ENCODE measurements at places on chromosomes 4 and X.

GRCh38 chr4:66602622-66603021 is 932.3 kb upstream of the EPHA5 start:
- DNase-seq, result no peak

- peak; percentile 28 for DNase-seq
These were observed 350.9 kb downstream of the RPA4 start for GRCh38 chrX:97234471-97235081.

- no peak for DNase-seq
These were observed 35.6 kb downstream of the RAB40A start for GRCh38 chrX:103483720-103484119.

GRCh38 chrX:109936114-109936513 is 66.8 kb upstream of the TMEM164 start:
- no peak for DNase-seq

DNA sequence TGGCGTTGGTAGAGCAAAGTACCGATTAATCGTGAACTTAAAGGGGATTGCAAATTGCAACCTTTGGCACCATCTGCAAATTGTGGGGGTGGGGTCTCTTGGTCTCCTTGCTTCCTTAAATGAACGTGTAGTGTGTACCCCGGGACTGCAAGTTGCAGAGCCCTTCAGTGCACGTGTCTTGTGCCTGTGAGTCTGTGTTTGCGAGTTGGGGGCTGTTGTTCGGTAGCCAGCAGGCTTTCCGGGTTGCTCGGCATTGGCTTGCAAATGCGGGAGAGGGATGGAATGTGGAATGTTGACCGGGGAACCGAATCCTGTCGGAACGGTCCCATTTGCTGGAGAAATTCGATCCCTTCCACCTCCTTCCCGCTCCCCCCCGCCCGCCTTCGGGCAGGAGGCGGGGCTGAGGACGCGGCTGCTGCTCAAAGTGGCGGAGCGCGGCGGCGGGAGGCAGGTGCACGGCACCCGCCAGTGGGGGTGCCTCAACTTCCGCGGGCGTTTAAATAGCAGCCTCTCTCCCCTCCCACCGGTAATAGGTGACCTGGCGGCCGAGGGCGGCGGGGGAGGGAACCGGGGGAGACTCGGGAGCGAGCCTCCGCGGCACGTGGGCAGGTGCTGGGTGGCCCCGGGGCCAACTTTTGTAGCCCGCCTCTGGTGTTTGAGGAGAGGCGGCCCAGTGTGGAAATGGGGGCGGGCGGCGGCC is 1.5 kb downstream of the JADE1 start:
- DNase-seq, result peak; percentile 84

GRCh38 chr4:140718241-140718952 is 37.8 kb downstream of the TBC1D9 start:
- no peak for DNase-seq

DNA sequence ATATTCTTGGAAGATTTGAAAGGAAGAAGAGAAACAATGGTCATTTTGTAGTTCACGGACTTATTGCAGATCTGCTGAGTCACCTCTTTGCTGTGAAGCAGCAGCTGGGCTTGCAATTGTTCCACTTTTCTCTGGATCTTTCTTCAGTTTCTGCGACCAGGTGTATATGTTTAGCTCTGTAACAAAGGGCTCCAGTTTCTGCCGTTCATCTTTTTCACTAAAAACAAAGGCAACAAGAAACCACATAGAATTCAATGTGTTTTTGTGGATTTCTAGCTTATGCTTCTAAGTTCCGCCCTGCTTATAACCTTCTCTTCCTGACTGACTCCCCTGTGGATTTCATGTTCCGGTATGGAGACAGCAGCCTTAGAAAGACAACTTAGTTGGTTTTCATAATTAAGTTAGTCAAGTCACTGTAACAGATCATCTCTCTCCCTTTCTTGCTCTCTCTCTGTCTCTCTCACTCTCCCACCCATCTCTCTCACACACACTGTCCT is 121.6 kb upstream of the EPHA5 start:
- DNase-seq, result no peak

DNA sequence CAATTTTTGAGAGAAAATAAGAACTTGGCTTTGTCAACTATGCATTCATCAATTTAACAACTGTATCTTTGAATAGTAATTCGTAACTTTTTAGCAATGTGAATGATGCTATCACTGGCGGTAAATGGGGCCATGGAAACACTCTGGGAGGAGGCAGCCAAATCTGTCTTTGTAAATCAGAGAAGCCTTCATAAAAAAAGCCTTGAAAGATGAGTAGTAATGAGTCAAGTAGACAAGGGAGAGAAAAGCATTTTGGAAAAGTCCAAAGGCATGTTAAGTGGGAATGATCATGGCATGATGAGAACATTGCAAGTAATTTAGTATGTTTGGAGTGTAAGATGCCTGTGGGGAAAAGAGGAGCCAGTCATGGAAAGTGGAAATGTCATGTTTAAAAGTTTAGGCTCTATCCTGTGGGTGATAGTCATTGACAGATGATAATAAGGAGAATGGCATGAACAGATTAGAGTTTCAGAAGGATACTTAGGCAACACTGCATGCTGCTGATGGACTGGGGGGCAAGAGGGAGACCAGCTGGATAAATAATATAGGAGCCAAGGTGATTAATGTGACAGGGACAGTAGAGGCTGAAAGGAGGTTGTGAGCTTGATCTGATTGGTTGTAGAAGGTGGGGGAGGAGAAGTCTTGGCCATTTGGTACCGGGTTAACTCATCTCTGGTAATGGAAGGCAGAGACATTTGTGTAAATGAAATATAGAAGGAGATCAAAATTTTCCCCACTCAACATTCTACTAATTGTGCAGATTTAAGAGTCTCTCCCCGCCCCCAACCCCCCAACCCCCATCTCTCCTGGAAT is 16.3 kb downstream of the SPRY1 start:
- no peak for DNase-seq

DNA sequence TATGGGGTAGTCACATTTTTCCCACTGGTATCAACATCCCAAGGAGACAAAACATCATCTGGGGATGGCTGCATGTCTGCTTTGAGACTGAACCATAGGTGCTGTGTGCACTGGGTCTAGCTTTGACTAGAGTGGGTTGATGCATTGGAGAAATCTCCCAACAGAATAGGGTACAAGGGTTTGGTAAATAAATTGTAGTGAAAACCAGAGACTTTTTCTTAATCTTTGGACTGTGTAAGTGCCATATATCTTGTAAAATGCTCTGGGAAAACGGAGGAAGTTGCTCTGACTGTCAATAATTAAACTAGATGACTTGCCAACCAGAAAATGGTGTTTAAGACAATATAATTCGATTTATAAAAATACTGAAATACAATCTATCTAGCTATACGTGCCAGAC is 1064.0 kb upstream of the SLIT2 start:
- DNase-seq, result no peak

GRCh38 chrX:44012484-44013096 is 39.4 kb upstream of the NDP start:
- DNase-seq, result no peak

DNA sequence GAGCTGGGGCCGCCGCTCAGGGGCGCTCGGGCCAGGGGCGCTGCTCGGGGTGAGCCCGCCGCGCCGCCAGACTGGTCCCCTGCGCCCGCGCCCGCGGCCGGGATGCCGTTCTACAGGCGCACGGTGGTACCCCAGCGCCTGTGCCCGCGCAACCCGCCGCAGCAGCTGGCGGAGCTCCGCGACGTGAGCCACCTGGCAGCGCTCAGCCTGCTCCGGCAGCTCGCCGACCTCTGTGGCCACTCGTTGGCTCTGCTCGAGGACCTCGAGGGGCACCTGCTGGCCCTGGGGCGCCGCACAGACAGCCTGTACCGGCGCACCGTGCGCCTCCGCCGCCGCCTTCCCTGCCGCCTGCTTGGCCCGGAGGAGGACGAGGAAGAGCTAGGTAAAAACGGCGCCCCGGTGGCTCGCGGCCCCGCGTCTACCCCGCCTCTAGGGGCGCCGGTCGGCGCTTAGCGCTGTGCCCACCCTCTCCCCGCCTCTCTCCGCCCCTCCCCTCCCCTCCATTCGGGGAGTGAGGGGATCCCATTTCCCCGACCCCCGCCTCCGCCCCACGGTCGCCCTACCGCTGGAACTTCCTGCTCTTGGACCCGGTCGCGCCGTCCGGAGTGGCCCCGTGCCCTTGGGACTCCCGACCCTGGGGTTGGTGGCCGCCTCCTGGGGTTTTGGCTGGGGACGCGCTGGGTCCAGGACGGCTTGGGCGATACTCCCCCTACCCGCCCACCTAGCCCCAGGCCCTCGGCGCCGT is 513 bp downstream of the NHSL2 start:
- peak; percentile 1 for DNase-seq

DNA sequence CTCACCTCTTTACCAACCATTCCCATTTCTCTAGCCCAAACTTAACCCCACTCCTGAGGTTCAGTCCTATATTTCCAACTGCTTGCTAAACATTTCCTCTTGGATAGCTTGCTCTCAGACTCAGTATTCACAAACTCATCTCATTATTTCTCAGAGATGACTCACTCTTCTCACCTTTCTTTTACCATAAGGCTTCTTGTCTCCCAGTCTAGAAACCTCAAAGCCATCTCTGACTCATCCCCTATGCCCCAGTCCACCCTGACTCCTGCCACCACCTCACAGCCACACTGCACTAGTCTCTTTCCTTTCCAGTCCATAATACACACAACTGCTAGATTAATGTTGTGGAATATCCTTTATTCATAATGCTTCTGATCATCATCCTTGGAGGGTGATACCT is 4.8 kb downstream of the FRMPD3 start:
- no peak for DNase-seq

- no peak for DNase-seq
These were observed 123.5 kb downstream of the CAMK2D start for GRCh38 chr4:113637823-113638561.

GRCh38 chr4:185870366-185870765 is 58.4 kb upstream of the SORBS2 start:
- DNase-seq, result no peak

GRCh38 chr4:59222221-59222620 is 1977.9 kb upstream of the ADGRL3 start:
- DNase-seq, result no peak

GRCh38 chr4:26482508-26483462 is 7.5 kb downstream of the CCKAR start:
- no peak for DNase-seq

GRCh38 chr4:51842167-51842553 is 793 bp upstream of the DCUN1D4 start:
- no peak for DNase-seq

DNA sequence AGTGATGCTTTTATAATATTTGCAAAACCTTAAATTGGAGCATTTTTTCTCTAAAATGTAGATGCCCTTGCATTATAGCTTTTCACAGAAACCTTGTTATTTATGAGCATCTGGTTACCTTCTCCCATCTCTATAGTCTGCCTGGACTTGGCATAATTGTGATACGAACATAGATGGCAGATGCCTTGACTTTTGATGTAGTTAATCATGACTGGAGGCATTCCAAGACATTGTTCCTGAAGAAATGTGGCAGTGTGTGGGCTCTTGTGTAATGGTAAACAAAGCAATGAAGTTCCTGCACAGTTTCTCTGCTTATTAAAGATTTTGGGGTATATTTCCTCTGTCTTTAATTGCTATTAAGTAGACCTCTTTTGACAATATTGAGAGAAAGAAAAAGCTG is 500.1 kb downstream of the PCDH19 start:
- DNase-seq, result no peak

GRCh38 chr4:53361451-53361850 is 4.4 kb downstream of the SCFD2 start:
- DNase-seq, result no peak

DNA sequence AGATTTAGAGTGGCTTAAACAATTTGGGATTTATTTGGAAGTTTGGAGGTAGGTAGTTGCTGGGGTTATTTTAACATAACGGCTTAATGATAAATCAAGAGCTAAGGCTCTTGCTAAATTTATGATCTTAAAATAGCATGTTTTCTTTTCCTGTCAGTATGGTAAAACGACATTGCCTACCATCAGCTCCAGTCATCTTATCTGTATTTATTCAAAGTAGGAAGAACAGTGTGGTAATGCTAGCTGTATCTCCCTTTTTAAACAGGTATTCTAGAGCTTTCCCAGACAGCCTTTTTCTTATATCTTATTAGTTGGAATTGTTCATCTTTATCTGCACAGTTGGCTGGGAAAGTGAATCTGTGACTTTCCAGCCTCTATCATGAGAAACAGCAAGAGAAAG is 110.2 kb downstream of the SLC4A4 start:
- DNase-seq, result no peak

- no peak for DNase-seq
These were observed 246.7 kb downstream of the PALLD start for GRCh38 chr4:168743601-168744000.

GRCh38 chrX:112078606-112079005 is 4.0 kb downstream of the TRPC5 start:
- DNase-seq, result no peak

GRCh38 chrX:48540028-48540375 is 488 bp downstream of the TBC1D25 start:
- peak; percentile 73 for DNase-seq

DNA sequence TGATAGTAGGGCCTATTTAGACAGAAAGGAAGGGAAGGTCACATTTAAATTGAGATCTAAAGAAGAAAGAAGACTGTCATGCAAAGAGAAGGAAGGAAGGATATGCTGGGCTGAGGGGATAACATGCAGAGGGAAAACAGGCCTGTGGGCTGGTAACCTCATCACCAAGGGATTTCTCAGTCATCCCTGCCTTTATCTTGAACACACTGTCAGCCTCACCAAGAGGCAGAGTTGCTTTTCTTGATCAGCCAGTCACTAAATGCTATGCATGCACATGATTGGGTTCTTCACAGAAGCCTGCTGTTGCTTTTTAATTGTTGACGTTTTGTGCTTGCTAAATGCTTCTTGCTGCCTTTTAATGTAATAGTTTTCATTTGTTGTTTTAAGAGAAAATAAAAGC is 113.0 kb downstream of the ARHGAP24 start:
- DNase-seq, result no peak

DNA sequence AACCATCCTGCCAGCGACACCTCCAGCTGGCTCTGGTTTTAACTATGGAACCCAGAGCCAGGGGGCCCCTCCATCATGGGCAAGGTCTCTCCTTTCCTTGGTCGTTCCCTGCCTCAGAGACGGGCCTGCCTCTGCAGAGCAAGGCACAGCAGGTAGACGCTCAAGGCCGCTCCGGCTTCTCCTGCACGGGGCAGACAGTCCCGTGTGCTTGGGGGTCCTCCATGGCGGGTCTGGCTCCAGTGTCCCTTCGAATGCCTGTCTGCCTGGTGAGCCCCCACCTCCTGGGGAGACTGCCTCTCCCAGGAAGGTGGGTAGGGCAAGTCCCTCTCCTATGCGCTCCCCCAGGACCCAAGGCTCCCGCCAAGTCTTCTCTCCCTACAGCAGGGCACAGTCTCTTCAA is 71.5 kb downstream of the ACOX3 start:
- no peak for DNase-seq

DNA sequence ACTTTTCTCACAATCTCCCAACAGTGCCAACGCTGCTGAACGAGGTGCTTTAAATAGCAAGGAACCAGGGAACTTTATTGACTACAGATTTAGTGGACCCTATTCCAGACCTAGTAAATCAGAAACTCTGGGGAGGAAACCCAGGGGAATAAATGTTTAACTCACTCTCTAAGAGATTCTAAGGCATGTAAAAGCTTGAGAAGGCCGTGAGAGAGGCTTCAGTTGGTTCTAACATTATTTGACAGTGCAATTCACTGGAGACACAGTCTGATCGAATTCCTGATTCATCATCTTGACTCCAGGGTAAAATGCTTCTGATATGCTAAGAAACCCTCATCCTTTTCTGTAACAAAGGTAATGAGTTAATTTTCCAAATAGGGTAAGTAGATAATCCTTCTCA is 494.4 kb downstream of the KCNIP4 start:
- DNase-seq, result no peak
